ENCODE measurements at places on chromosomes 11 and 22. TPM values are rescaled to one million over a fixed set of nuclear protein-coding genes. Genes with fewer than 3 reads are reported as not detected.

OR10D3 gene
- total RNA-seq: under 0.01 TPM

MIAT gene
- total RNA-seq: 0.78 TPM

OR8D1 gene
- not detected for total RNA-seq

C11orf86 gene
- total RNA-seq: not detected

DEUP1 gene
- 0.65 TPM for total RNA-seq

IGF2 gene
- total RNA-seq: 1.0 TPM
